ENCODE measurements at places on chromosomes 1 and 21.

DNA sequence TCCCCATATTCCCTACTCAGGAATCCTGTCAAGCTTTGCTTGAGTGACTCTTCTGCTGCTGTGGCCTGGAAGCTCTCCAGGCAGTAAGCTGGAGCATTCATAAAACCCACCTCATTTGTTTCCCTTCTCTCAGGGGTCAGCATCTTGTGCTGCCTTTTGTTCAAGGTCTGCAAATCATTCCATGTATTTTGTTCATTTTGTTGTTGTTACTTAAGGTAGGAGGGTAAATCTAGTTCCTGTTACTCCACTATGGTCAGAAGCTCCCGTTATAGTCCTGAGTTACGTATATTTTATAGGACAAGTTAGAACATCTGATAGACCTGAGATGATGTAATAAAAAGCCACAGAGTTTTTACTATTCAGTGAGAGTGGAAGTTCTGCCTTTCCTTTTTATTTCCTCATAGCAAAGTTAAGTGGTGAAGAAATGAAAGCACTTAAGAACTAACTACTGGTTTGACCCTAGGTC, 9.9 kb downstream of the SYNJ1 start:
- no peak for DNase-seq
- H3K4me3 ChIP-seq: no peak overlapping the region
- no peaks in the 10 kb centered on the region for H3K27me3 ChIP-seq
- H3K4me1 ChIP-seq: peaks cover 4% of the 10 kb centered on the region
- H3K36me3 ChIP-seq: no peaks in the 10 kb centered on the region
- H3K27ac ChIP-seq: no peak overlapping the region

GRCh38 chr1:62385923-62386322, 50.9 kb upstream of the USP1 start:
- H3K4me1 ChIP-seq: peaks cover 5% of the 10 kb centered on the region
- no peak for DNase-seq
- no peaks in the 10 kb centered on the region for H3K27me3 ChIP-seq
- no peaks in the 10 kb centered on the region for H3K36me3 ChIP-seq
- H3K27ac ChIP-seq: no peak overlapping the region

GRCh38 chr1:96240438-96240837, 481.1 kb upstream of the PTBP2 start:
- H3K4me1 ChIP-seq: no peaks in the 10 kb centered on the region
- H3K4me3 ChIP-seq: no peak overlapping the region
- no peaks in the 10 kb centered on the region for H3K36me3 ChIP-seq
- no peak for DNase-seq
- H3K27ac ChIP-seq: no peak overlapping the region

DNA sequence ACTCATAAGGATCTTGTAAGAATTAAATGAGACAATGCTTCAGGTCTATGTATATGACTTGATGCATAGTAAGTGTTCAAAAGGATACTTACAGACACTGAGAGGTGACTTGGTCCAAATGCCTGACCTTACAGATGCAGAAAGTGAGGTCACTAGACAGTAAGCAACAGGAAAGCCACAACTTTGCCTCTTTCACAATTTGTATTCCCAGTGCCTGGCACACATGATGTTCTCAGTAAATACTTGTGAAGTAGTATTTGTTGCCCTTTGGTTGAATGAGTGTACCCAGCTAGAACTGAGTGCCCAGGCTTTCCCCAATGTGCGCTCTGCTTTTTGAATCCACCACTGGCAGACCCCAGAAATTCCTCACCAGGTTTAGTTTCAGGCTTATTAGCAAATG, 105.1 kb downstream of the BEND5 start:
- no peak overlapping the region for H3K4me3 ChIP-seq
- DNase-seq: no peak
- peaks cover 9% of the 10 kb centered on the region for H3K4me1 ChIP-seq
- peaks cover 2% of the 10 kb centered on the region for H3K27me3 ChIP-seq
- H3K27ac ChIP-seq: no peak overlapping the region
- no peaks in the 10 kb centered on the region for H3K36me3 ChIP-seq

- peak overlapping the region; percentile 57 for H3K4me3 ChIP-seq
- DNase-seq: no peak
- peak overlapping the region; percentile 80 for H3K27ac ChIP-seq
- H3K4me1 ChIP-seq: peaks cover 78% of the 10 kb centered on the region
Observed at GRCh38 chr1:8023287-8023994, 2.7 kb downstream of the ERRFI1 start.

DNA sequence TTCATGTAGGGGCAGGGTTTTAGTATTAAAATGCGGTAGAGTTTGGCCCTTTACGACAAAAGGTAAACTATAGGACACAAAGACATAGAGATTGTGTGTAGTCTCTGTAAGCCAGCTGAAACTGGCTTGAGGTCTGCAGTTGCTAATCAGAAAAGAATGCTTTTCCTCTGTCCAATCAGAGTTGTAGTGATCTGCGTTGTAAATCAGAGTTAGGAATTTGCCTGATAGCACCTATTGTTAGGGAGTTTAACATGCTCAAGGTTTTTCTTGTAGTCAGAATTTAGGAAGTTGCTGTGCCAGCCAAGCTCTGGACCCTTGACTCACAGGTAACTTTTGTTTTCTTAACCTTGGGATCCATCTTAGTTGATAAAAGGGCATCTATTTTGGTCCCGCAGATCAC, 61.2 kb upstream of the VTCN1 start:
- H3K27ac ChIP-seq: no peak overlapping the region
- no peaks in the 10 kb centered on the region for H3K36me3 ChIP-seq
- no peak overlapping the region for H3K4me3 ChIP-seq
- DNase-seq: no peak
- no peaks in the 10 kb centered on the region for H3K4me1 ChIP-seq
